ENCODE measurements at places on chromosomes 7 and 10.
A peak's percentile ranks its signal among the peaks of the same experiment; 100 is the strongest.

DNA sequence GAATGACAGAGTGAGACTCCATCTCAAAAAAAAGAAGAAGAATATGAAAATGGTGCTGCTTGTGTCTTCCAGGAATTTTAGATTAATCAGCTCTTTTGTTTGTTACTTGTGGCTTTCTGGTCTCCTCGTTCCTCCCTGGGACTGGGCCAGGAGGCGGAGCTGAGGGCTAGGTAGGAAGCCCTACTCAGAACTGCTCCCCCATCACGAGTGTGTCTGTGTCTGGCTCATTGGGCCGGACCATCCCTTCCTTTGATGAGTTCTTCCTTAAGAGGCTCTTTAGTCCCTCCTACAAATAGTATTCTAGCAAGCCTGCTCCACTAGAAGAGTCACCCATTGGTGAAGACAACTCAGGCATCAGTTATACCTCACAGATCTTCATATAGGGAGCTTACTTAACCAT is 56.8 kb upstream of the YAE1 start:
- no peak for DNase-seq

DNA sequence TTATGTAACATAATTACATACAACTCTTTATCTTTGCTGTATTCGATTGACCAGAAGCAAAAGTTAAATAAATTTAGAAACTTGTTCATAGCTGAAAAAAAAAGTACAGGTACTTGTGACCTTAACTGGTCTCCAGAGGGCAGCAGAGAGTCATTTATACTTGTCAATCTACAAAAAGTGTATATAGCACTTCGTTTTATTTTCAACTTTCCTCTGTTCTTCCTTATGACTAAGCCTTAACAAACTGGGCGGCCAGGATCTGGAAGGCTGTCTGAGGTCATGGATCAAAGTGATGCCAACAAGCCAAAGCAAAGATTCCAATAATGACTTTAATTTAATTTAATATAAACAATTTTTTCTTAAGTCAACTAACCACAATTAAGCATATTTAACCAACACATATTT is 29.8 kb downstream of the C10orf67 start:
- peak; percentile 9 for DNase-seq

DNA sequence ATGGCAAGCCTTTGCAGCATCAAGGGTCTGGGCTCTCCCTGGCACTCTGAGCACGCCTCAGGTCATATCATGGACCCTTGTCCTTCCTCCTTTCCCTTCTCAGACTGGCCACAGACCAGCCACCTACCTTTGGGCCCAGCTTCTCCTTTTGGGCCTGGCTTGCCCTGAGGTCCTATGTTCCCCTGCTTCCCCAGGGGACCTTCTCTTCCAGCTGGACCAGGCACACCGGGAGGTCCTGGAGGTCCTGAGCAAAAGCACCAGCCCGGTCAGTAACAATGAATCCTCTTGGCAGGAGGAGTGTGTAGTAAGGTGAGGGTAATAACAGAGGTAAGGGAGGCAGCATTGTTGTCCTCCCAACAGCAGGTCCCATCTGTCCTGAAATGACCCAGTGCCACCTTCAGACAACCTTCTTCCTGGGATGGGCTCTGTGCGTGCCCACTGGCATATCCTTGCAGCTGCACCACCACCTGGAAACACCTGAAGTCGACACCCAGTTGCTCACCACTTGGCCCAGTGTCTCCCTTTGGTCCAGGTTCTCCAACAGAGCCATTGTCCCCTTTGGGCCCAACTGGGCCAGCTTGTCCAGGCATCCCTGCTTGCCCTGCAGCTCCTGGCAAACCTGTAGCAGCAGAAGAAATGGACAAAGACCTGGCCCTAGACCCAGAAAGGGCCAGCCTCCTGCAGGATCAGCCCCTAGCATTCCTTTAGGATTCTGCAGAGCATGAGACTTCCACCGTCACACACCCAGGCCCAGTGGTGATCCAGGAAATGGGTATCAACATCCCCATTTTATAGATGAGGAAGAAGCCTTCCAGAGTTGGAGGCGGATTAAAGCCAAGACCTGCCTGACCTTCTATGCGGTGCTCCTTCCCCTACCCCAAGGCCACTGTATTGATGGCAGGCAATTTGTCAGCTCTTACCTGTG is 6.4 kb downstream of the SFTPD start:
- no peak for DNase-seq

GRCh38 chr7:78443811-78444210 is 645.2 kb downstream of the PHTF2 start:
- DNase-seq: no peak

- DNase-seq: no peak
Observed at GRCh38 chr7:137755846-137756651, 90.7 kb downstream of the DGKI start.

All from amygdala (tissue), 56 donors.